ENCODE measurements at places on chromosomes 16 and 17.
A peak's percentile ranks its signal among the peaks of the same experiment; 100 is the strongest.

- H3K4me1 ChIP-seq: peaks cover 27% of the 10 kb centered on the region
- no peak overlapping the region for H3K27ac ChIP-seq
- no peaks in the 10 kb centered on the region for H3K27me3 ChIP-seq
- no peaks in the 10 kb centered on the region for H3K36me3 ChIP-seq
- DNase-seq: peak; percentile 78
Measured at GRCh38 chr17:32281011-32281451, 15.4 kb downstream of the RHBDL3 start.

GRCh38 chr17:14268264-14268663, 31.6 kb upstream of the CDRT15 start:
- no peak overlapping the region for H3K27ac ChIP-seq
- no peak for DNase-seq
- no peaks in the 10 kb centered on the region for H3K36me3 ChIP-seq
- no peaks in the 10 kb centered on the region for H3K27me3 ChIP-seq
- H3K4me3 ChIP-seq: no peak overlapping the region

GRCh38 chr16:55372792-55373488, 48.9 kb downstream of the IRX6 start:
- peaks cover 30% of the 10 kb centered on the region for H3K27me3 ChIP-seq
- DNase-seq: no peak
- H3K27ac ChIP-seq: no peak overlapping the region
- H3K4me3 ChIP-seq: no peak overlapping the region
- H3K4me1 ChIP-seq: peaks cover 9% of the 10 kb centered on the region

DNA sequence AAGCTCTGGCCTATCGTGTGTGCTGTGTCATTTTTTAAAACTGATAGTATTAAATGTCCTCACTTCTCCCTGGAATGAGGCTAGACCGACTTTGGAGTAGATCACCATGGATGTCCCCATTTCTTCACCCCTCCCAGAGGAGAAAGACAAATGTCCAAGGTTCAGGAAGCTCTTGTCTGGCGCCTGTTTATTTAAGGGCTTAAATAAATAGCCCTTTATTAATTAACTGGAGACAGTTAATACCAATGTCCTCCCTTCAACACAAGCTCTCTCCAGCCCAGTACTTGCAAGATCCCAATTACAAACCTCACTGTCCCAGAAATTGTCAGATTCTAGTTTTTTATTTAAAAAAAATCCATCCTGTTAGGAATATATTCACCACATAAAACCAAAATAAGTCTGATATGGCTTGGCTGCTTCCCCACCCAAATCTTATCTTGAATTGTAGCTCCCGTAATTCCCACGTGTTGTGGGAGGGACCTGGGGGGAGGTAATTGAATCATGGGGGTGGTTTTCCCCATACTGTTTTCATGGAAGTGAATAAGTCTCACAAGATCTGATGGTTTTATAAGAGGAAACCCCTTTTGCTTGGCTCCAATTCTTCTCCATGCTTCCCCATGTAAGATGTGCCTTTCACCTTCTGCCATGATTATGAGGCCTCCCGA, 344.4 kb downstream of the SHISA9 start:
- H3K4me3 ChIP-seq: no peak overlapping the region
- H3K4me1 ChIP-seq: no peaks in the 10 kb centered on the region
- no peaks in the 10 kb centered on the region for H3K27me3 ChIP-seq
- no peak overlapping the region for H3K27ac ChIP-seq
- DNase-seq: no peak
- H3K36me3 ChIP-seq: no peaks in the 10 kb centered on the region

DNA sequence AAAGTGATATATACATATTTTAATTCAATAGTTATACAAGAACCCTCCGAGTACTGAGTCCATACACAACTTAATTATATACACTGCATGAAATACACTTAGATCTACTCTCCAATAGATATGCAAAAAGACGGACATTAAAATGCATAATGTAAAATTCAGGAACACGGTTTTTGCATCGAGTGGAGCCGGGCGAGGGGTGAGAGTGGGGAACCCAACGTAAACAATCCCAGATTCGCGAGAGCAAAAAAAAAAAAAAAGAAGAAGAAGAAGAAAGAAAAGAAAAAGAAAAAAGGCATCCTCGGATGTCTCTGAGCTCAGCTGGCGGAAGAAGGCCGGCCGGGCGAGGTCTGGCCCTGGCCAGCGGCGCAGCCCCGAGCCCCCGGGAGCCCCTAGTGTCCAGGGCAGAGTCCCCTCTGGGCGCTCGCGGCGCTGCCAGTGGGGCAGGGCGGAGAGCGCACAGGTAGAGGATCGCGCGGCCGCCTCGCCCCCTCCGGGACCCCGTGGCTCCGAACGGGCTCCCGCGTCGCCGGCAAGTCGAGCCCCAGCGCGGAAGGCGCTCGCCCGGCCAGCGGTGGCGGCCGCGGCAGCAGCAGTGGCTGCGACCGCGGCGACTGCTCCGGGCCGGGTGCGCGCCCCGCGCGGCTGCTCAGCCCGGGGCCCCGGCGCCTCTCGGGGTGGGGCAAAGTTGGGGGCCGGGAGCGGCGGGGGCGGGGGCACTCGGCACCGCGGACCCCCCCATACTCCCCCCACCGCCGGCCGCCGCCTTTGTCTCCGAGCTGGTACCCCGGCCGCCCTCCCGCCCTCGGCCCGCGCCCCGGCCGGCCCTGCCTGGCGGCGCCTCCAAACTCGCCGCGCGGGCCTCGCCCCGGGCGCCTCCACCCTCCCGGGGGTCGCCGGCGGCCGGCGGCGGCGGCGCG, 9.6 kb upstream of the ZFHX3 start:
- peaks cover 79% of the 10 kb centered on the region for H3K4me1 ChIP-seq
- peak overlapping the region; percentile 70 for H3K4me3 ChIP-seq
- no peaks in the 10 kb centered on the region for H3K36me3 ChIP-seq
- no peak overlapping the region for H3K27ac ChIP-seq

- no peaks in the 10 kb centered on the region for H3K27me3 ChIP-seq
- DNase-seq: peak; percentile 50
- no peak overlapping the region for H3K27ac ChIP-seq
- H3K4me3 ChIP-seq: no peak overlapping the region
- H3K4me1 ChIP-seq: no peaks in the 10 kb centered on the region
Measured at GRCh38 chr17:68972119-68972704, 17.0 kb upstream of the ABCA8 start.

DNA sequence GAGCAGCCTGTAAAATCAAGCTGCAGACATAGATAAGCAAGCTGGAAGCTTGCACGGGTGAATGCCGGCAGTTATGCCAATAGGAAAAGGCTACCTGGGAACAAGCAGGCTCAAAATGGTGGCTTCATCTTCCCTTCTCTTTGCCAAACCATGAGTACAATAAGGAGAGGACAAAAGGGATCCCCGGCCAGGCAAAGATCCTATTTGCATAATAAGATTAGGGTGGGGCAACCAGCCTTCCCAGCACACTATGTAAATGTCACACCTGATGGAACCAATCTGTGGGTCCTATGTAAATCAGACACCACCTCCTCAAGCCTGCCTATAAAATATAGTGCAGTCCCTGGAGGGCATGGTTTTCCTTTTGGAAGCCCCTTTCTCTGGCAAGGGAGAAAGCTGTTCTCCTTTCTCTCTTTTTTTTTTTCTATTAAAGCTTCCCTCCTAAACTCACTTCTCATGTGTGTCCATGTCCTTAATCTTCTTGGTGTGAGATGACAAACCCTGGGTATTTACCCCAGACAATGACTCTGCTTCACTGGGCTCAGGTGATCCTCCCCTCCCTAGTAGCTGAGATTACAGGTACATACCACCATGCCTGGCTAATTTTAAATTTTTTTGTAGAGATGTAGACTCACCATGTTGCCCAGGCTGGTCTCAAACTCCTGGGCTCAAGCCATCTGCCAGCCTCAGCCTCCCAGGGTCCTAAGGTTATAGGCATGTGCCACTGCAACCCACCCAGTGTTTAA, 44.2 kb downstream of the PSMD12 start:
- peaks cover 11% of the 10 kb centered on the region for H3K4me1 ChIP-seq
- no peak overlapping the region for H3K27ac ChIP-seq
- DNase-seq: peak; percentile 81
- no peaks in the 10 kb centered on the region for H3K27me3 ChIP-seq

DNA sequence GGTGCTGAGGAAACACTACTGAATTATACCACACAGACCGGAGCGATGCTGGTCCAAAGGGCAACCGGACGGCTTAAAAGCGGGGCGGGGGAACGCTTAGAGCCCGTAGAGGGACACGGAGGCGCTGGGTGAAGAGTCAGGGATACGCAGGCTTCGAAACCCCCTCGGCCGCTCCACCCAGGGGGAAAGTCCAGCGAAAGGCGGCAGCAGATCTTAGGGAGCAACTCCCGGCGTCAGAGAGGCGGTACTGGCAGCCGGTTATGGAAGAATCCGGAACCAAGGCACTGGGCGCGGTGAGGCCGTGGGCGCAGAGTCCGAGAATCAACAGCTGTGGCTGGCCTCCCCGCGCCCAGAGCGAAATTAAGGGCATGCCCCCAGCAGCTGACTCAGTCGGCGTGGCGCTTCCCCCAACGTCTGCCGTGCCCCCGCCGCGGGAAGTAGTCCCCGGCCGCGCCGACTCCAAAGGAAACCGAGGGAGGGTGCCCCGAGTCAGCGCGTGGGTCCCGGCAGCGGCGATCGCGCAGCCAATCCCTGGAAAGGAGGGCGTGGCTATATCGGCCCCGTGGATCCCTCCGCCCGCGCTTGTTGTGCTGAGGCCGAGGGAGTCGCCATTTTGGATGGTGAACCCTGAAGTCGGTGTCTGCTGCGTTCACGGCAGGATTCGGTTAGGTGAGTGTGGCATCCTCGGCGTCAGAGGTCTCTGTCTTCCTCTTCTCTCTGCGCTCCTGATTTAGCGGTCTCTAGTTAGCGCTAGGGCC, at the start of gene IST1:
TSS of gene IST1 (plus strand) at position 611 of the 758 bp plus-strand sequence. CDS start 20,110 bp downstream, outside the sequence.
- DNase-seq: peak; percentile 99
- H3K27ac ChIP-seq: peak within 1 kb of the TSS; percentile 82
- peaks cover 9% of the 10 kb centered on the region for H3K4me1 ChIP-seq
- no peaks in the 10 kb centered on the region for H3K36me3 ChIP-seq

- no peaks in the 10 kb centered on the region for H3K36me3 ChIP-seq
- no peak overlapping the region for H3K4me3 ChIP-seq
- no peaks in the 10 kb centered on the region for H3K27me3 ChIP-seq
- H3K4me1 ChIP-seq: no peaks in the 10 kb centered on the region
- H3K27ac ChIP-seq: no peak overlapping the region
Measured at GRCh38 chr16:307691-308312, 24.8 kb downstream of the PDIA2 start.

GRCh38 chr17:40122999-40123810, 1.4 kb downstream of the MSL1 start:
- H3K4me1 ChIP-seq: peaks cover 22% of the 10 kb centered on the region
- no peaks in the 10 kb centered on the region for H3K27me3 ChIP-seq
- H3K36me3 ChIP-seq: peaks cover 9% of the 10 kb centered on the region
- peak; percentile 89 for DNase-seq

- H3K36me3 ChIP-seq: no peaks in the 10 kb centered on the region
- H3K27me3 ChIP-seq: no peaks in the 10 kb centered on the region
- DNase-seq: peak; percentile 52
- H3K4me3 ChIP-seq: no peak overlapping the region
- no peaks in the 10 kb centered on the region for H3K4me1 ChIP-seq
Measured at GRCh38 chr17:56121191-56122051, 31.9 kb upstream of the ANKFN1 start.

- no peak for DNase-seq
- no peak overlapping the region for H3K27ac ChIP-seq
- no peaks in the 10 kb centered on the region for H3K27me3 ChIP-seq
- H3K4me1 ChIP-seq: peaks cover 16% of the 10 kb centered on the region
- H3K36me3 ChIP-seq: no peaks in the 10 kb centered on the region
Measured at GRCh38 chr17:62975206-62975605, 9.2 kb downstream of the TANC2 start.

GRCh38 chr17:58421711-58422110, 4.4 kb upstream of the RNF43 start:
- peak; percentile 75 for DNase-seq
- no peak overlapping the region for H3K4me3 ChIP-seq
- H3K36me3 ChIP-seq: no peaks in the 10 kb centered on the region
- H3K27ac ChIP-seq: peak overlapping the region; percentile 42
- peaks cover 4% of the 10 kb centered on the region for H3K27me3 ChIP-seq
- H3K4me1 ChIP-seq: peaks cover 22% of the 10 kb centered on the region

DNA sequence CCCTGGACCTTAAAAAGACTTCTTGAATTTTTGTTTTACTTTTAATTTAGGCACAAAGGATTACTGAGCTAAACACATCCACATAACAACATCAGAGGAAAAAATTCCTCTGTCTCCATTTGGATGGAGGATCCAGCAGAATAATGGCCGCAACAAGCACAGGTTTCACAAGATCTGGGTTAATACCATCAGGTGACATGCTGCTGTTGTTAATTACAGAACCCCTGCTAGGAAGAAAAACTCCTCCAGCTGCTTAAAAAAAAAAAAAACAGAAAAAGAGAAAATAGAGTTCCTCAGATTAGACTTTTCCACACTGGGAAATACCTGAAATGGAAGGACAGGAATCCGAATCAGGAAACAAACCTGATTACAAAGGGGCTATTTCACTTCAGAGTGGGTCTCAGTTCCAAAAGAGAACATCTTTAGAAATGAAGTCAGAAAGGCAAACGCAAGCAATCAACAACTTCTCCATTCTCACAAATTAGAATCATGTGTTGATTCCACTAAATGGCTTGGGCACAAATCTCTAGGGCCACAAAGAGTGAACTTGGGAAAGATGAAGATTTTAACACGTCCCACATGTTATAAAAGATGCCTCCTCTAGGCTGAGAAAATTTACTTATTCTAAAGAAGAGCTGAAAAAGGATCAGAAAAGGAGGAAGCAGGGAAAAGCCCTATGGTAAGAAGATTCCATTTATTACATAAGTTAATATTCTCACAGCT, 44.0 kb downstream of the SPOP start:
- peak overlapping the region; percentile 61 for H3K27ac ChIP-seq
- H3K4me1 ChIP-seq: peaks cover 45% of the 10 kb centered on the region
- no peaks in the 10 kb centered on the region for H3K27me3 ChIP-seq
- DNase-seq: peak; percentile 47

DNA sequence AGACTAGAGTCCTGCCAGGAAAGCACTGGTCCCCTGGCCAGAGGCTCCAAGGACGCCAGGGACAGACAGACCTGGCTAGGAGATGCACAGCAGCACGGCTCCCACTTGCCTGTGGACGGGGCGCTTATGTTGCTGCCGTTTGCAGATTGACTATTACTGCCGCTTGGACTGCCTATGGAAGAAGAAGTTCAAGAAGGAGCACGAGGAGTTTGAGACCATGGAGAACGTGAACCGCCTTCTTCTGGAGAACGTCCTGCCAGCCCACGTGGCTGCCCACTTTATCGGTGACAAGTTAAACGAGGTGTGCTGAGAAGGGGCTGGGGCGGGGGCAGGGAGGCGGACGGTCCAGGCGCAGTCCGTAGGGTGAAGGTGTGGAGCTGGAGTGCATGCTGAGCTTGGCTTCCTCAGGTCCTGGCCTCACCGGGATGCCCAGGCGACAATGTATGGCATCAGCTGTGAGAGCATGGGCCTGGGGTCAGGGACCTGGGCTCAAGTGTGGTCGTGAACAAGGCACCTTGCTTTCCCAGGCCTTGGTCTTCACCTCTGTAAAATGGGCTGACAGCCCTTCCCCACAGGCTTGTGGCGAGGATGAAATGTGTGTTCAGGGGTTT, 45.6 kb downstream of the ADCY7 start:
- no peak overlapping the region for H3K27ac ChIP-seq
- H3K27me3 ChIP-seq: no peaks in the 10 kb centered on the region
- H3K36me3 ChIP-seq: no peaks in the 10 kb centered on the region
- DNase-seq: no peak
- no peaks in the 10 kb centered on the region for H3K4me1 ChIP-seq

All from neural progenitor cell (in vitro differentiated cells).